ENCODE measurements at places on chromosomes 3 and 15.

- no peak for DNase-seq
Measured at GRCh38 chr15:90681480-90681879, 35.7 kb upstream of the BLM start.

- no peak for DNase-seq
Measured at GRCh38 chr15:100713163-100713867, 110.9 kb downstream of the ASB7 start.

- no peak for DNase-seq
Measured at GRCh38 chr3:29805757-29806156, 524.9 kb downstream of the RBMS3 start.

GRCh38 chr3:100740207-100740606, 30.9 kb downstream of the TFG start:
- DNase-seq: no peak
